Activated CD8-positive, alpha-beta memory T cell treated with anti-CD3 and anti-CD28 coated beads for 4 hours (primary cell): ENCODE measurements at places on chromosomes 12 and 14.
A peak's percentile ranks its signal among the peaks of the same experiment; 100 is the strongest.

DNA sequence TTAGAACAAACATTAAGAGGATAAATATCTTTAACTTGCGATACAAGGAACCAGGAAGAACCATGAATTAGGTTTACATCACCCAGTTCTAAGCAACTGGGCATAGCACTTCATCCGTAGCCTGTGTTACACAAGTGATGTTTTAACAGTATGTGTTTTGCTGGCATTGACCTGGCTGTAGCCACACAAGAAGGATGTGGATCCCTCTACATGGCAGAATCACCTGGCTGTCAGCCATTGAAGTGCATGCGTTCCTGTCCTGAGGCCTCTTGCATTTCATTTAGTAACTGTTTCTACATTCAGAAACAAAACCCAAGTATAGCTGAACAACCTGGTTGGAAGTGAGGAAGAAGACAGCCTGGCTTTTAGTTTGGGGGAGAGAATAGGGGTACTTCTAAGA lies 72.2 kb downstream of the TGFB3 start:
- no peak for DNase-seq

GRCh38 chr12:89775986-89776365 lies 67.3 kb upstream of the ATP2B1 start:
- no peak for DNase-seq

DNA sequence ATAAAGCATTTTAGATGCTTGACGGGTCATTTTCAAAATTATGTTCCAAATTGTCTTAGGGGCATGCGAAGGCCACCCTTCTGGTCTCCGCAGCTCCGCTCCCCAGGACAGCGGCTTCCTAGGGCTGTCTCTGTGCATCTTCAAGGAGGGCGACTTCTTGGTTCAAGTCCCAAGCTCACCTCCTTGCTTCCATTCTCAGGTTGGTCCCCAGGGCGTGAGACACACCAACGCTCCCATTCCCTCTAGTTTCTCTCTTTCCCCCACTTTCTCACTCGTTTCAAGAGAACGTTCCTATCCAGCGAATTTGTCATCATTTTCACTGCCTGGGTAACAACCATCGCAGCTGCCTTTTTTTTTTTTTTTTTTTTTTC lies 109.4 kb upstream of the CCND2 start:
- no peak for DNase-seq

DNA sequence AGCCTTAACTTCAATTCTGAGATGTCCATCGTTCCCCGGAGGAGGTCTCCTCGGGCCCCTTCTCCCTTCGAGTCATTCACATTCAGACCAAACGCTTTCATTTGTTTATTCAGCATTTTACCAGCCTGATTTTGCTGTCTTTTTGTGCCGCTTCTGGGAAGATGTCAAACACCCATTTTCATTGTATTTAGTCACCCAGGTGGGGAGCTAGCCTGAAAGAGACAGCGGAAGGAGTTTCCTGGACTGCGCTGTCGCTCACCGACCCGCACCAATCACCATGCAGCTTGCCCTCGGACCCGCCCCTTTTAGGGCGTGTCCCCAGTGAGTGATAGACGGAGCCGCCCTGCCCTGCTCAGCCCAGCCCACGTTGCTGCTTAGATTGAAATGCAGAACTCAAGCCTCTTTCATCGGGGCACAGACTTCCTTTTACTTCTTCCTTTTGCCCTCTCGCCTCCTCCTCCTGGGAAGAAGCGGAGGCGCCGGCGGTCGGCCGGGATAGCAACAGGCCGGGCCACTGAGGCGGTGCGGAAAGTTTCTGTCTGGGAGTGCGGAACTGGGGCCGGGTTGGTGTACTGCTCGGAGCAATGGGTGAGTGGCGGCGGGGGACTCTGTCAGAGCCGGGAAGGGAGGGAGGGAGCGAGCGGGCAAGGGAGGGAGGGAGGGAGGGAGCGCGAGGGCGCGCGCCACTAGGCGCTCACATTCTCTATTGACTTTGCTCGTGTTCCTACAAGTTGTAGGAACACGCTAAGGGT lies at the start of gene PAX9:
Gene PAX9, plus strand, starts transcription at position 355 of the 752 bp plus-strand sequence. Its CDS starts 230 bp downstream, at position 585.
- DNase-seq: no peak

- no peak for DNase-seq
Observed at GRCh38 chr14:60945984-60946383, 34.9 kb downstream of the TRMT5 start.

DNA sequence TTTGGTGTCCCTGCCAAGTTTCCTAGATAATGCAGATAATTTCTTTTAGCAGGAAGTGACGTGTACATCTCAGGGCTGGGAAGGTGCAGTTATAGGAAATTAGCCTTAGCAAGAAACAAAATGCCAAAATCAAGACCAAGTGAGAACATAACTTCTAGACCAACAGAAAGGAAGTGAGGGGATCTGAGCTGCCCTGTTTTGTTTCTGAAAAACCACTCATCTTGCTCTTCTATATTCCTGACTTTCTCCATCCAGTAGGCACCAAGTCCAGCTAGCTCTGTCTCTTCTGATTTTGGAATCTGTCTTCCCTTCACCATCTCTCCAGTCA lies 23.9 kb upstream of the DUSP6 start:
- no peak for DNase-seq

- no peak for DNase-seq
Observed at GRCh38 chr14:81176241-81176640, 44.5 kb downstream of the GTF2A1 start.

GRCh38 chr14:102927346-102927877 lies 4.9 kb downstream of the AMN start:
- DNase-seq: no peak

- DNase-seq: no peak
Observed at GRCh38 chr12:109291117-109291516, 18.0 kb downstream of the FOXN4 start.

DNA sequence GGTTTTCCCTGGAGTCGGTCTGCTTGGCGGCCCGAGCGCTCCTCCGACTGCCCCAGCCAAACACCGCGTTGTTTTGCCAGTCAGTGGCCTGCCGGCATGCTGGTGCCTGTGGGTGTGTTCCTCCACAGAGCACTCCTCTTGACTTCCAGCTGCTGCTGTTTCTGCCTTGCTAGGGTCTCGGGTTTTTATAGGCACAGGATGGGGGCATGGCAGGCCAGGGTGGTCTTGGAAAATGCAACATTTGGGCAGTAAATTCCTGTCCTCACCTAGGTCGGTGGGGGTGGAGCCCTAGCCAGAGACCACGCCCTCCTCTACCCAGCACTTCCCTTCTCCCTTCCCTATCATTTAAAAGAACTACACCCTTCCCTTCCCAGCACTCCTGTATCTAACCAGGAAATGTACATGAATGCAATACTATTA lies 34.7 kb upstream of the VASH1 start:
- no peak for DNase-seq

GRCh38 chr12:89968151-89968700 lies 259.6 kb upstream of the ATP2B1 start:
- DNase-seq: no peak

- no peak for DNase-seq
Observed at GRCh38 chr12:46349253-46349652, 23.3 kb downstream of the SLC38A2 start.

DNA sequence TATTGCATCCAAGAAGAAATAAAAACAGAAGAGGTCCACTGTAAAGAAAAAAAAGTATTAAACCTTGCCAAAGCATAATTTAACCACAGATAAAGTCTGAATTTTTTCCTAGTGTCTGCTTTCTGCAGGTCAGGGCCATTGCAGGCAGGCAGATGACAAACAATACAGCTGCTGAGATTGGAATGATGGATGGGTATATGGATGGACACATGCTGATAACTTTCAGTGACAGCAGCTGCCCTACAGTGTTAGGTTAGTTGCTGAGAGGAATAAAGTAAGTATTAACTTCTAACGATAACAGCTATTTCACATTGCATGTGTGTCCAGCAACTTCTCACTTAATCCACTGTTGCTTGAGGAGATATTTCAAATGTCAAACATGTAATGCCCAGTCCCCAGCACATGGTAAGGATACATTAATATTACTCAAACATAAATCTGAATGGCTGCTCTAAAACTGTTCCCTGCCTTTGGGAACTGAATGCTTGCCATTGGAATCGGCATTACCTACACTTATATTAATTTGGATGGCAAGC lies 515.3 kb downstream of the RMST start:
- DNase-seq: no peak

GRCh38 chr14:74754157-74754556 lies 9.0 kb upstream of the YLPM1 start:
- no peak for DNase-seq

DNA sequence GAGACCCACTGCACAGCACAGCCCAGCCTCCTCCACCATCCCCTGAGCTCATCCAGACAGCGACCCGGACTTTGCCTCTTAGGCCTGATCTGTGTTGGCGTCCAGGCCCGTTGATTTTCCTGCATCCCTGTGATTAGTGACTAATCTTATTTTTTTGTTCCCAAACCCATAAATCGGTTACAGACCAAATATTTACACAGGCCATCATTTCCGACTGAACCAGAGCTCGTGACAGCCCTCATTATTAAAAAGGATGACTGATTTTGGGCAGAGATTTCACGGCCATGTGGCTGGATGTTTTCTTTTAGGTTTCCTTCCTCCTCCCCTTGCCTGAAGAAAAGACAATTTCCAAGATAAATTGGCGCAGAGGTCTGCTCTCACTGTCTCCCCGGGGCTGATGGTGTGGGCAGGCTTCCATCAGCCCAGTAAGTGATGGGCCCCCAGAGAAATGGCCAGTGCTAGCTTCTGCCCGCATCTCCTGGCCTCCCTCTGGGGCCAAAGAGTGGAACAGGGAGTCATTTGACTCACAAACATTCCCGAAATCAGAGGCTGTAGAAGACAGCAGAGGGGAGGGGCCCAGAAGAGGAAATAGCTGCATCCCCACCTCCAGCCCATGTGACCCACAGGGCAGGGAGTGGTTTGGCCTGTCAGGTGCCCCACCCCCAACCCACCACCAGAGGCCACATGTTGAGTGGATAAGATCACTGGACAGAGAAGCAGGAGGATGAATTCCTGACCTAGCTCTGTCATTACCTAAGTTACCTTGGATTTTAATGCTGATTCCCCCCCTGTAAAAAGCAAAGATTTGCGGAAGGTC lies 283.5 kb downstream of the KSR2 start:
- no peak for DNase-seq

DNA sequence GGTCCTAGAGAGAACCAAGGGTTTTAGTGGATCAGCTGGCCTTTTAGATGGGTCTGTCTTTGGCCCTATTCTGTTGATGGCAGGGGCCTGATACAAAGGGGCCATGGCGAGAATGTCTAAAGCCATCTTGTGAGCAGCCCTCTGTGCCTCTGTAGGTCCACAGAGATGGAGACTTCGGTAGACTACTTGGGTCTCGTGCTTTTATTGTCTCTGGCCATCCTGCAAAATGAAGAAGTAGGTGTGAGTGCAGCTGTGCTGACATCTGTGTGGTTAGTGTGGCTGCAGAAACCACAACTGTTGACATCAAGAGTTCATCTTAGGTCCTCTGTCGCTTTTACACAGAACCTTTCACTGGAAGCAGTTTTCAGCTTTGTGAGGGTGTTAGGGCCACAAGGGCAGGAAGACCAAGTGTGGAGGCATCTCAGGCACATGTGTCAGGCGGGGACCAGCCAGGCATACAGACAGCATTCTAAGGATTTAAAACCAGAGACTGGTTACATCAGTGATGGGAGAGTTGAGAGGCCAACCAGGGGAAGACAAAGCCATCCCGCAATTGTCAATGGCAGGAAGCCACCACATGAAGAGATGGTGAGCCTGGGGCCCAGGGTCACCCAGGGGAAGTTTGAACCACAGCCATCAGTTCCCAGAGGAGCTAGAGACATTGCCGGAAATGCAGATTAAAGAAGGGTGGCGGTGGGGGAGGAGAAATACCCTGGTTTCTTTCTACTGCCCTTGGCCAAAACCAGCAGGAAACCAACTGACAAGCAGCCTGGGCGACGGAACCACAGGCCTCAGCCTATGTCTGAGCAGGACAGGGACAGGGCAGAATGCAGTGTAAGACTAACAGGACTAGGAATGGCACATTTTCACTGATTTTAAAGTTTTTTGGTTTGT lies 13.0 kb upstream of the TPCN1 start:
- peak; percentile 25 for DNase-seq

- DNase-seq: no peak
Observed at GRCh38 chr14:78028471-78028870, 141.7 kb upstream of the NRXN3 start.

GRCh38 chr14:38366374-38366773 lies 110.5 kb upstream of the CLEC14A start:
- no peak for DNase-seq

- no peak for DNase-seq
Observed at GRCh38 chr12:120972870-120973543, 5.3 kb upstream of the HNF1A start.

DNA sequence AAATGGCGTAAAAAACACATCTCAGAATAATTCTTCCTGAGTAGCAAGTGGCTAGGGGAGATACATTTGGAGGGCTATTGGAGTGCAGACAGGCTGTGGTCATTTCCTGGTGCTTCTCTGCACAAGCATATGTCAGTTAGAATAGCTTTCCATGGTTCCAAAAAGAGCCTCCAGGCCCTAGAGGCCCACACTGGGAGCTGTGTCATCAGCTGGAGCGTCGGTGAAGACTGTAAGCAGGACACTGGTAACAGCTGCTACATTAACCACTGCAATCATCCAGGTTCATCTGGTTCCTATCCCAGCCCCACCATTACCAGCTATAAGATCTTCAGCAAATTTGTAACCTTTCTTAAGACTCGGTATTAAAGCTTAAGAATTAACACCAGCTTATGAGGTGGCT lies 31.7 kb upstream of the APPL2 start:
- DNase-seq: no peak

DNA sequence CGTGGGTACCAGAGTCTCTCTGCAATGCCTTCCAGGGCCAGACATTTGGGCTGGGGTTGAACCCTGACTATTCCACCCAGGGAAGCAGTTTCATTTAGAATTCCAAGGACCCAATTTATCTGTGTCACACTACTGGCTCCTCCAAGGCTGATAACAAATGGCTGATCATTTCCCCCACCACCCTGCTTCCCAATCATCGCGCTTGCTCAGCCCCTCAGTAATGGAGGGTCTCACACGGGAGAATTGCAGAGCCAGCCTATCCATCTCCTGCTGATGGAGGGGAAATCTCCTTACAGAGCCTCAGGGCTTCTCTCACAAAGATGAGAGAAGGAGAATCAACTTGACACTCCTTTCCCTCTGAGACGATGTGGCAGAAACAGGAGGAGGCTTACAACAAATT lies 78.4 kb upstream of the WSCD2 start:
- no peak for DNase-seq
